Calu3 (cell line): ENCODE measurements at places on chromosomes 16 and 17. TPM values are rescaled to one million over a fixed set of nuclear protein-coding genes. Genes with fewer than 3 reads are reported as not detected.

Gene ZPBP2
- total RNA-seq, result not detected in 2 replicates

Gene CCL13
- not detected in 2 replicates for total RNA-seq

Gene FZD2
- total RNA-seq, result 28.5 and 35.8 TPM in 2 replicates

Gene ZFPM1
- total RNA-seq, result 3.1 and 5.2 TPM in 2 replicates

DNA sequence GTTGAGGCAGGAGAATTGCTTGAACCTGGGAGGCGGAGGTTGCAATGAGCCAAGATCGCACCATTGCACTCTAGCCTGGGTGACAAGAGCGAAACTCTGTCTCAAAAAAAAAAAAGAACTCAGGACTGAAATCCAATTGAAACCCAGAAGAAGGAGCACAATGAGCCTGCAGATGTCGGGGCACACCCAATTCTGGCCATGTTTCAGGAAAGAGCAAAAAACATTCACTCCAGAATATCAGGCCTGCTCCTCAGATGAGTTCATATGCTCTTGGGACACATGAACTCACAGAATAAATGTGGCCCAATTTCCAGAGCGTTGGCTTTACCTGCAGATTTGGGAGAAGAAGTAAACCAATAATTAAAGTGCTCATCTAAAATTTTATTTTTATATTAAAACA, 3.0 kb upstream of the CMTM2 start:
- peaks cover 21% of the 10 kb centered on the region for H3K36me3 ChIP-seq
- H3K27me3 ChIP-seq, result no peaks in the 10 kb centered on the region
- H3K4me3 ChIP-seq, result no peak overlapping the region
- no peak for DNase-seq

DNA sequence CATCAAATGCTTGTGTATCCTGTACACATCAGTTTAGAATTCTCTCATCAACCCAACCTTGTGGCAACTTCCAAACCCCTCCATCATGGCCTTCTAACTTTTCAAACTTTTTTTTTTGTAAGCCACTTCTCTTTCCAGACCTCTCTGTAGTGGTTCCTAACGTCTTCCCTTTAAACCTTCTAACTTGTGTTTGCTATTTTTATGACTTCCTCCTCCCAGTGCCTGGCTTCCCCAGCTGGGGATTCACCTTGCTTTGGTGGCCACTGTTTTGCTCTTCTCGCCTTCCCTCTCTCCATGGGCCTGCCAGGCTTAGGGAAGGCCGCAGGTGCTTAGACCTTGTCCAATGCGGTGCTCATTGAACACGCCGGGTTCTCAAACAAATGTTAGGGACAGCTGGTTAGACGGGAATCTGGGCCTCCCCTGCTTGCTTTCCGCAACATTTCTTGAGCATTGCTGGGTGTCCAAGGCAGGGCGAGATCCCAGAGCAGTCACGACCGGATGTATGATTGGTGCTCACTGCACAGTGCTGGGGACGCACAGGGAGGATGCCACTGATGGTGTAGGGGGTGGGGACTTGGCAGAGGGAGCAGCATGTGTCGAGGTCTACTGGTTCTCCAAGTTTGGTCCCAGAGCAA, 1.1 kb upstream of the XYLT2 start:
- peaks cover 35% of the 10 kb centered on the region for H3K36me3 ChIP-seq
- H3K27me3 ChIP-seq, result no peaks in the 10 kb centered on the region
- H3K27ac ChIP-seq, result no peak overlapping the region
- no peak for DNase-seq
- H3K4me1 ChIP-seq, result peaks cover 21% of the 10 kb centered on the region

GRCh38 chr17:10635290-10635689, 21.8 kb downstream of the MYH3 start:
- no peak overlapping the region for H3K4me3 ChIP-seq
- no peaks in the 10 kb centered on the region for H3K4me1 ChIP-seq
- H3K27me3 ChIP-seq, result no peaks in the 10 kb centered on the region
- DNase-seq, result no peak

DNA sequence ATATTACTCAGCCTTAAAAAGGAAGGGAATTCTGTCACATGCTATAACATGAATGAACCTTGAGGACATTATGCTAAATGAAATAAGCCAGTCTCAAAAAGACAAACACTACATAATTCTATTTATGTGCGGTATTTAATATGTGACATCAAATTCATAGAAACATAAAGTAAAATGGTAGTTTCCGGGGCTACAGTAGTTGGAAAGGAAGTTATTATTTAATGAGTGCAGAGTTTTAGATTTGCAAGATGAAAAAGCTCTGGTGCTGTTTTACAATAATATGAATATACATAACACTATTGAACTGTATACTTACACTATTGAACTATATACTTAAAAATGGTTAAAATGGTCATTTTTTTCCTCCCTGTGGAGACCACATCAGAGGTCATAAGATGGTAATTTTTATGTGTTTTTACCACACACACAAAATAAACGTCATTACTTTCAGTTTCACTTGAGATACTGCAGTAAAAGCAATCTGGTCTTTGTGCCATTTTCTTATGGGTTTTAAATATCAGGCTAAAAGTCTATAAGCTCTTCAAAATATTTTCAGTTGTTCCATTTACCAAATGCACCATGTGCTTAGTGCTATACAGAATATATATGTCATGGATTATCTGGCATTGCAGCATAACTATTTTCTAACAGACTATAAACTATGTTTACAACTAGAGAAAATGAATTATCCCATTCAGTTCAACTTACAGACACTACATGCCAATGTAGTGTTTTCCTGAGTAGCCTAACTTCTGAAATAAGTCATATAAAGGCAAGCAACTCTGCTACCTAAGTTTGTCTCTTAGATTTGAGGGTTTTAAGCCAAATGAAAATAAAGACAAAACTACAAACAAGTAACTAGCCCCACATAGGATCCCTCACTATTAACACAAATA, 90.9 kb downstream of the SPAG9 start:
- no peak overlapping the region for H3K4me3 ChIP-seq
- DNase-seq, result no peak
- no peak overlapping the region for H3K27ac ChIP-seq
- H3K36me3 ChIP-seq, result peaks cover 17% of the 10 kb centered on the region
- no peaks in the 10 kb centered on the region for H3K27me3 ChIP-seq

DNA sequence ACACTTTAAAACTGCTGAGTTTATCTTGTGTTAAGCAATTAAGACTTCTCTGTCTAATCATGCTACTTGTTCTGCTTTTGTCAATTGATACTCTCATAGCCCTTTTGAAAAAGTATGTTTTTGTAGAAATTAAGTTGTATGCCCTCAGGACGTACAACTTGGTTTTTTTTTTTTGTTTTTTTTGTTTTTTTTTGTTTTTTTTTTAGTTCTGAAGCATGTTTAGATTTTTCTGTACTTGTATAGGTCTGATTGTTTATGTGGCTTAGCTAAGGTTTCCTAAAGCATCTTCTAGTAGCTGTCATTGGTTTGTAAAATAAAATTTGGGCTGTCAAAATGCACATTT, 21.4 kb downstream of the HAPSTR1 start:
- peaks cover 63% of the 10 kb centered on the region for H3K4me1 ChIP-seq
- H3K4me3 ChIP-seq, result peak overlapping the region; percentile 44
- no peak for DNase-seq
- H3K27me3 ChIP-seq, result no peaks in the 10 kb centered on the region
- H3K36me3 ChIP-seq, result peaks cover 77% of the 10 kb centered on the region

DNA sequence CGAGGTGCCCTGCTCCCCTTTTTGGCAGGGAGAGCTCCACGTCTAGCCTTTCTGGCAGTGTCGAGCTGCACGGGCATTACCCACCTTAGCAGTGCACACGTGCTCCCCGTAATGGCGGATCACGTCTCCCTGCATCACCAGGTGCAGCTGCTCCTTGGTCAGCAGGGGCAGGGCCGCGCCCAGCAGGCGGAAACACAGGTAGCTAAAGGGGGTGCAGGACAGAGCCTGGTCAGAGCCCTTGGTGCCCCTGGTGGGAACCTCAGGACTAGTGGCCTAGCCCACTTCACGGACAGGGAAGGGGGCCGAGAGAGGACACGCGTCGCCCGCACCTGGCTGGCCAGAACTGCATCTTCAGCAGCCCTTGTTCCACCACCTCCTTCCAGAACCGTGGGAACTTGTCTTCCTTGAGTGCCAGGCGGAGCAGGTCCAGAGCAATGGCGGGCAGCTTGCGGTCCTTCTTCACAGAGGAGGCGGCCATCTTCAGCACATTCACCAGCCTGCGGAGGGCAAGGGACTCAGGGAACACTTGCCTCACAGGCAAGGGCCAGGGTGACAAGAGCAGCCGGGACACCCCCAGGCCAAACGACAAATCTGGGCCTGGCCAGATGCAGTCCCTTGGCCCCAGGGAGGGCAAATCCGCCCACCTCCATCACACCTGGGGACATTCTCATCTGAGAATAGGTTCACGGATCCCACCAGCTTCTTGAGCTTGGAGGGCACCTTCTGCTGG, 3.2 kb downstream of the MYBBP1A start:
- H3K36me3 ChIP-seq, result peaks cover 63% of the 10 kb centered on the region
- H3K27ac ChIP-seq, result no peak overlapping the region
- H3K4me3 ChIP-seq, result no peak overlapping the region
- DNase-seq, result no peak
- peaks cover 8% of the 10 kb centered on the region for H3K4me1 ChIP-seq
- H3K27me3 ChIP-seq, result no peaks in the 10 kb centered on the region

- no peaks in the 10 kb centered on the region for H3K36me3 ChIP-seq
- H3K27ac ChIP-seq, result no peak overlapping the region
- H3K27me3 ChIP-seq, result peaks cover 37% of the 10 kb centered on the region
- H3K4me3 ChIP-seq, result no peak overlapping the region
- H3K4me1 ChIP-seq, result no peaks in the 10 kb centered on the region
- no peak for DNase-seq
These were observed 146.6 kb downstream of the IRX5 start for GRCh38 chr16:55077266-55077665.

DNA sequence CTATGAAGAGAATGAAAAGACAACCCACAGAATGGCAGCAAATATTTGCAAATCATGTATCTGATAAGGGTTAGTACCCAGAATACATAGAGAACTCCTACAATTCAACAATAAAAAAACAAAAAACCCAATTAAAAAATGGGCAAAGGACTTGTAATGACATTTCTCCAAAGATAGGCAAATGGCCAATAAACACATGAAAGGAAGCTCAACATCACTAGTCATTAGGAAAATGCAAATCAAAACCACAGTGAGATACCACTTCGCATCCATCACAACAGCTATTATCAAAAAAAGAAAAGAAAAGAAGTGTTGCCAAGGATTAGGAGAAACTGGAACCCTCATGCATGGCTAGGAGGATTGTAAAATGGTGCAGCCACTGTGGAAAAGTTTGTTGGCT, 45.1 kb upstream of the ARL6IP1 start:
- H3K36me3 ChIP-seq, result peaks cover 60% of the 10 kb centered on the region
- H3K27me3 ChIP-seq, result no peaks in the 10 kb centered on the region
- H3K4me1 ChIP-seq, result no peaks in the 10 kb centered on the region
- DNase-seq, result no peak

DNA sequence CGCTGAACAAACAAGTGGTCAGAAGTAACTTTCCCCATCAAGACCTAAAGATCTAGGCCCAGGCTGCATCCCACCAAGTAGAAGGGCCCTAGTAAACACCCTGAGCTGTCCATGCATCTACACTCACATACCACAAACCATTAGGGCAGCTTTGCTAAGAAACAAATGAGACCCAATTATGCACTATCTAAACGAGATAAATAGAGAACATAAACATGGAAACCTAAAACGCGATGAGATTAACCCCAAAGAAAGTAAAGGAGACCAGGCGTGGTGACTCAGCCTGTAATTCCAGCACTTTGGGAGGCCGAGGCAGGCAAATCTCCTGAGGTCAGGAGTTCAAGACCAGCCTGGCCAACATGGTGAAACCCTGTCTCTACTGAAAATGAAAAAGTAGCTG, 5.8 kb downstream of the TXNDC11 start:
- H3K4me3 ChIP-seq, result no peak overlapping the region
- no peaks in the 10 kb centered on the region for H3K27me3 ChIP-seq
- H3K36me3 ChIP-seq, result peaks cover 68% of the 10 kb centered on the region
- no peak for DNase-seq

GRCh38 chr17:19321481-19322128, 40.9 kb downstream of the B9D1 start:
- H3K27ac ChIP-seq, result no peak overlapping the region
- H3K4me1 ChIP-seq, result peaks cover under 1% of the 10 kb centered on the region
- no peak overlapping the region for H3K4me3 ChIP-seq
- DNase-seq, result no peak
- no peaks in the 10 kb centered on the region for H3K27me3 ChIP-seq

- no peak overlapping the region for H3K27ac ChIP-seq
- DNase-seq, result no peak
- peaks cover 7% of the 10 kb centered on the region for H3K36me3 ChIP-seq
- no peak overlapping the region for H3K4me3 ChIP-seq
These were observed 37.8 kb downstream of the GNA13 start for GRCh38 chr17:65018610-65019316.

GRCh38 chr16:67843343-67843765, 1.2 kb downstream of the THAP11 start:
- H3K27me3 ChIP-seq, result no peaks in the 10 kb centered on the region
- H3K36me3 ChIP-seq, result peaks cover 58% of the 10 kb centered on the region
- peak overlapping the region; percentile 99 for H3K4me3 ChIP-seq

DNA sequence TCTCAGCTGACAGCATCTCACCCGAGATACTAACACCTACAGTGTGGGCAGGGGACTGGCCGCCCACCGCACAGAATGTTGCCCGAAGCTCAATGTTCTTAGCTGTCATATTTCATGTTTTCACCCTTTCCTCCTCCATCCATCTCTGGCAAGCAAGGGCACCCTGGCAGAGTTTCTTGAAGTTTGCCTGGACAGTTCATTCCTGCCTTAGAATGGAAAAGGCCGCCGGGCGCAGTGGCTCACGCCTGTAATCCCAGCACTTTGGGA, 37.6 kb upstream of the TEX2 start:
- H3K27me3 ChIP-seq, result no peaks in the 10 kb centered on the region
- no peaks in the 10 kb centered on the region for H3K4me1 ChIP-seq
- H3K36me3 ChIP-seq, result peaks cover 10% of the 10 kb centered on the region
- no peak overlapping the region for H3K4me3 ChIP-seq
- no peak overlapping the region for H3K27ac ChIP-seq

DNA sequence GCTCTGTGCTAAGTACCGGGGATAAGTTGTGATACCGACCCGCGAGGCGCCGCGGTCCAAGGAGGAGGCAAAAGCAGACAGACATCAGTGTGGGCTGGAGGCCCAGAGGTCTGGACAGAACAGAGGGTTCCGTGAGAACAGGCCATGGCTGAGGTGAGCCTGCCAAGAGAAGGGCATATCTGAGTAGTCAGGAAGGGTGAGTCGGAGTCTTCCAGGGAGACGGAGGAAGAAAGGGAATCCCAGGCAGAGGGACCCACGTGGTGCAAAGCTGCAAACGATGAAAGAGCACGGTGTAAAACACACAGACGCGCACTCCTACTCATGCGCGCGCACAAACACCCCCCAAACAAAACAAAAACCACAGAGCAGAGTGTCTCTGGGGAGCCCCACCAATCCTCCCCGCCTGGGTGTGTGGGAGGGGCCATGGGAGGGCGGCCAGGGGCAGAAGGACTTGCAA, 18.1 kb downstream of the RHBDL3 start:
- H3K4me1 ChIP-seq, result no peaks in the 10 kb centered on the region
- DNase-seq, result no peak
- H3K27ac ChIP-seq, result no peak overlapping the region
- peaks cover 51% of the 10 kb centered on the region for H3K27me3 ChIP-seq

DNA sequence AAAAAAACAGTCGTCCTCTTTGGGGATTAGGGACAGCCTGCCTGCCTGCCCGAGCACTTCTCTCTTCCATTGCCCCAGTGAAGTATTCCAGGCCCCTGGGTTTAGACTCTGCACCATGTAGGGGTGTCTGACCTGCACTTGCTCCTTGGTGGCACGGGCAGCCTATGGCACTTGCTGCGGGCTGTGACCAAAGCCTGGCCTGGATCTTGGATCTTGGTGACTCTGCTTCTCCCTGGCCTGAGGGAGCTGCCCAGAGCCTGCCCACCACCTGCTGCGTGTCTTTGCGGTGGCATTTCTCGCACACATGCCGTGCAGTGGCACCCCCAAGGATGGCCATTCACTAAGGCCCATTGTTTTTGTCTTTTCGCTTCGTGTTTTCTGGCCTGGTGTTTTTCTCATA, 6.1 kb upstream of the STH start:
- peaks cover 58% of the 10 kb centered on the region for H3K27me3 ChIP-seq
- H3K36me3 ChIP-seq, result no peaks in the 10 kb centered on the region
- no peak for DNase-seq
- H3K4me1 ChIP-seq, result no peaks in the 10 kb centered on the region
- H3K27ac ChIP-seq, result no peak overlapping the region
- no peak overlapping the region for H3K4me3 ChIP-seq
